Fibroblast of lung (primary cell): ENCODE measurements at places on chromosomes 11 and 22.

GRCh38 chr11:47599902-47600301 is 5.7 kb upstream of the C1QTNF4 start:
- no peak for DNase-seq

DNA sequence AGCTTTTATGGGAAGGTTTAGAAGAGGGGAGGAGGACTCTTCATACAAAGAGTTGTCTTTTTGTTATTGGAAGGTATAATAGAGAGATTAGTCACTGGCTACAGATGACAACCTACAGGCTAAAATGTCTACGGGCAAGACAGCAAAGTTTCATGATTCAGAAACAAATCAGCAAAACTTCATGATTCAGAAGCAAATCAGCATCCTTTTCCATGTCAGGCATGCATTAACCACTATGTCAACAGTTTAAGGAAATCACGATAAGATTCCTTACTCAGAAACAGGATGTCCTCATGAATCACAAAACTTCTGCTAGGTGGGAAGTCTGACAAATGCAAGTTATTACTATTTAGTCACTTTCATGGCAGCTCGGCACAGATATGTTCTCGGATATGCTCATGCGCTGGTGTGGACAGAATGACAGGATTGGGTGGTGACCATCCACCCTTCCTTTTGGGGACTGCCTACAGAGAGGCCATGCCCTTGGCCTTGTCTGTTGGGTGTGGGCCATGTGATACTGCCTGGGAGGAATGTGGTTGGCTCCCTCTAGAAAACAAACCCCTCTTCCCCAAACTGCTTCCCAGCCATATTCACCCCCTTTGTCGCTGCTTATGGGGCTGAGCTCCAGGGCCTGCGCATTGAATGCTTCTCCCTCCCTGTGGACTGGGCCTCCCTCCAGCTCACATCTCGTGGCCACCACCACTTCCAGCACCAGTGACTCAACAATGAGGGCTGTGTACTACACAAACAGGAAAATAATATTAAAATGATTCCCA is 10.1 kb downstream of the C11orf91 start:
- peak; percentile 93 for DNase-seq

DNA sequence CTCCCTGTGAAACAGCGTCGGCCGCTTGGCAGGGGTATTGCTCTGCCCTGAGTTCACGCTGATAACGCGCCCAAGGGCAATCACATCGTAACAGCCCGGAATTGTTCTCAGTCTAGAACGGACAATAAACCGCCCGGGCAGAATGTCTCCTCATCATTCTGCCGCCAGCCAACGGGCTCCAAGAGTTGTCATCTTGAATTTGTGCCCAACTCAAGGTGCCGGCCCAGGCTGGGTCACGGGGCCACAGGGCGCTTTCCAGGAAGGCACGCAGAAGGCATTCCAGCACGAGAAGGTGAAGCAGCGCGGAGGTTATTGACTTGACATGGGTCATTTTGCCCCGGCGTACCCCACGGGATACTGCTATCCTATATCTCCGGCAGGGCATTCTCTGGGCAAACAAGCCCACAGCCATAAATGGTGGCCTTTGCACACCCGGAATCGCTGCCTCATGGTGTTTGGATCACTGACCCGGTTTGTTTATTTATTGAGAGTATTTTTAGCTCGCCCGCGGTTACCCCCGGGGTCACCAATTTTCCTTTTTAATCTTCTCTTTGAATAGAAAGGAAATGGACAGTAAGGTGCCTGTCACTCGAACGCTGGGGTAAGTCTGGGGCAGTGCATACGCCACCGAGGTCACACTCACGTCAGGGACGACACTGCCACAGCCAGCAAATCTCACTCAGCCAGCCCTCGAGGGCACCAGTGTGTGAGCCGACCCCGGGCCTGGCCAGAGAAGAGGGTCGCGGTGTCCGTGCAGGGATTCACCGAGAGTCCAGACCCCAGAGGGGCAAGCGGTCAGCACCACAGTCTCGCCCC is 72.4 kb upstream of the FGF3 start:
- no peak for DNase-seq

- DNase-seq = no peak
Observed at GRCh38 chr11:18067372-18067771, 21.3 kb upstream of the TPH1 start.

DNA sequence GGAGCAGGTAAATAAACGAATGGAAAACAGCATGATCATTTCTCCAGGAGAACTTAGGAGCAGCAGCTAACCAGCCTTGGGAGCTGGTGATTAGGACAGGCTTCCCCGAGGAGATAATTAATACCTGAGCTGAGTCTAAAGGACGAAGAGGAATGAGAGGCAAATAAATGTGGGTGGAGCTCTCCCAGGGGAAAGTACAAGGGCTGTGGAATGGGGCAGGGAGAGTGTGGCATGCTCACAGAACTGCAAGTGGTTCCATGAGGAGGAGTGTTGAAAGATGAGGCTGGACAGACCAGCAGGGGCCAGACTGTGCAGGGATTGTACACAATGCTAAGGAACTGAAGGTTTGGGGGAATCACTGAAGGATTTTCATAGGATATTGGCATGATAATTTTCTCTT is 14.2 kb upstream of the TLCD5 start:
- no peak for DNase-seq

DNA sequence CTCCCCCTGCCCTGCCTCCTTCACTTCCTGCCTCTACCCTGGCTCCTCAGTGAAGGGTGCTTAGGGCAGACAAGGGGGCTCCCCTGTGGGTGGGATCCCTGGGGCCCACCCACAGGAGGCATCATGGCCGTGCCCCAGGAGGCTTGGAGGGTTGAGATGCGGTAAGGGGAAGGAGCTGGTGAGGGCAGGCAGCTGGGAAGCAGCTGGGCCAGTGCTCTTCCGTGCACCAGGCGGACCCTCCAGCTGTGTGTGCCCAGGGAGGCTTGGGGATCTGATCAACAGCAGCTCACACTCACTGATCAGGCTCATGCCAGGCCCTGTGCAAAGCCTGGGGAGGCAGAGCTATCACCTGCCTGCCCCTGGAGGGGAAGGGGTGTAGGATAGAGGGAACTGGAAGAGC is 59.3 kb upstream of the TTLL12 start:
- DNase-seq = no peak

GRCh38 chr11:85694385-85694980 is 8.5 kb upstream of the CCDC89 start:
- peak; percentile 50 for DNase-seq

DNA sequence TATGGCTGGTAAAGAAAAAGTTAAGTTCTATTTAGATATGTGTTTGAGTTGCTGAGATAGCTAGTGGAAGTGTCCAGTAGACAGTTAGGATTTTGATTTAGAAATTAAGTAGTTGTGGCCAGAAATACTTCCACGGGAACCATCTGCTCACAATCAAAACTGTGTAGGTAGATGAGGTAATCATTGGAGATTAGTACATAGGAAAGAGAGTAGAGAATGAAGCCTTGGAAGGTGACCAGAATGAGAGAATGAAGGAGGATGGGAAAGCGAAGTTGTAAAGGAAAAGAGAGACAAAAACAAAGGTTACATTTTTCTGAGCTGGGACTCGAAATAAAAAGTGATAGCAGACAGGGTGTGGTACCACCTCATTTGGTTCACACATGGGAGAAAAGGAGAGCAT is 296.9 kb upstream of the SORL1-AS1 start:
- no peak for DNase-seq

DNA sequence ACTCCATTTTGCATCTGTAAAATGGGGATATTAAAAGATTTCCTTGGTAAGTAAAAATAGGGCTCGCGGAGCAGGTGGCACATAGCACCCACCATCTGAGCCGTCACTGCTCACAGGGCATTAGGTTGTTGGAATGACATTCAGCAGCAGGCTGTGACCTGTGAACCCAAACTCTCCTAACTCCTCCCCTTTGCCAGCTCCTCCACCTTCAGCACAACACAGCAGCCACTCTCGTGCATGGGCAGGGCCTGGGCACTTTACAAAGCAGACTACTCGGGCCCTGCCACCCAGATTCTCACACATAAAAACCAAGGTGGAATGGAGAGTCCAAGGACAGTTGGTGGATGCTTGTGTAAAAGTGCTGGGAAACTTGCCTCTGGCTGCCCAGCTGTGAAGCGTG is 77.2 kb downstream of the FLI1 start:
- no peak for DNase-seq

DNA sequence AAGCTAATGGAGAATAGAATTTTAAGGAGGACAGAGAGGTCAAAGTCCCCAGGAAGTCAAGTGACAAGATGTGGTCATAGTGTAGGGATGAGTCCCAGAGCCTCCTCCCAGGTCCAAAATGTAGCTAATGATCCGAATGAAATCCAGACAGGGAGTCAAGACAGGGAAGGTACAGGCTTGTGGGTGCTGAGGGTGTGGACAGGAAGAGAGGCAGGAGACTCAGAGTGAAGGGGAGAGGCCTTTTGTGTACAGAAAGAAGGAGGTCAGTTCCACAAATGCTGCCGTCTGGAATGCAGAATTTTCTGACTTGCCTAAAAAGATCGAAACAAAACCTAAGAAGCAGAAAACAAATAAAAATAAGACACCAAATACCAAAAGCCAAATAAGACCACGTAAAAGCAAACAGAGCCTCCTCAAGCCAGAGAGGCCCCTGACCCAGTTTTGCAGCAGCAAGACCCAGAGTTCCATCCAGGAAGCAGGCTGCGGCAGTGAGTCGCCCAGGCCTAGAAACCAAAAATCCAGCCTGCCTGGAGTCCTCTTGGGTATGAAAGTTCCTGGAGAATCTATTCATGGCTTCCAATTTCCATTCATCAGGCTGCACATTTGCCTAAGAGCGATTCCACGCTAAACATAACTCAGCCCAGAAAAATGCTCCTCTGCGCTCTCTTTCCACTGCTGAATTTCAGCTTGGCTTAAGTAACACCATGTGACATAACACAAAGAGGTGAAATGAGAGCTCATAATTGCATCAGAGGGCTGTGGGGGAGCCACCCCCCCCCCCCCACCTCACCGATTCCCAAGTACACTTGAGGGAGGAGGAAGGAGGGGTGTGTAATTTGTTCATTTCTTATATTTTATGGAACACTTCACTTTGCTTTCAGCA is 71.2 kb downstream of the KIRREL3 start:
- DNase-seq = peak; percentile 94

- DNase-seq = peak; percentile 48
Observed at GRCh38 chr11:14308114-14308896, 50.7 kb downstream of the RRAS2 start.

DNA sequence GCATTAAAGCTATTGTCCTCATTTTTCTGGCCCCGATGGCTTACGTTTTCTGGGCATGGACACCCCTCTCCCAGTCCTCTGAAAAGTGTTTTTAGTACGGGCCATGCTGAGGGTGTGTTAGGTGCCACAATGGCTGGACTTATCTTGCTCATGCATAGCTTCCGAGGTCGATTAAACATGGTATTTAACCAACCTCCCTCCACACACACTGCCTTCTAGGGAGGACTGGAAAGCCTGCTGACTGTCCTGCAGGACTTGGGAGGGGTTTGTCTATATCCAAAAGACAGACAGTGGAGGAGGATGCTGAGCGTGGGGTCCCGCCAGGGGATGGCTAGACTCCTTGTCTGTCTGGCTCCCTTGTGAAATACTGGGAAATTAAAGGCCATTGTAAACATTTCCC is 95.3 kb downstream of the FBXO7 start:
- DNase-seq = no peak

- DNase-seq = no peak
Observed at GRCh38 chr11:104705490-104706190, 192.6 kb downstream of the CASP12 start.

- DNase-seq = peak; percentile 4
Observed at GRCh38 chr11:58525037-58525614, 17.2 kb upstream of the OR5B21 start.

DNA sequence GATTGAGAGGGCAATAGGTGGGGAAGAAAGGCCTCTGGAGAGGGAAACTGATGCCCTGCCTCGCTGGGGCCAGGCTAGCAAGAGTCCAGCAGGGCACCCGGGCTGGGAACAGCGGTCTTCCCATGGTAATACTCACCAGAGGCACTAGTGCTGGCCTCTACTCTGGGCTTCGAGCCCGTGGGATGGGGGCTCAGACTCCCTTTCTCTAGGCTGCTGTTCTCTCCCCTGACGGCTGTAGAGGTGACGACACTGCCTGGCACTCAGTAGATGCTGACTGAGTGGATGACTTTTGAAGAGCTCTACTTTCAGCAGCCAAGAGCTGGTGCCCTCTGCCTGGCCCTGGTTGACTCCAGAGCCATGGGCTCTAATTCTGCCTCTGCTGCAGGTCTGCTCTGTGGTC is 818 bp upstream of the C1QTNF4 start:
- no peak for DNase-seq

GRCh38 chr22:50044485-50045118 is 13.5 kb downstream of the TTLL8 start:
- DNase-seq = no peak

DNA sequence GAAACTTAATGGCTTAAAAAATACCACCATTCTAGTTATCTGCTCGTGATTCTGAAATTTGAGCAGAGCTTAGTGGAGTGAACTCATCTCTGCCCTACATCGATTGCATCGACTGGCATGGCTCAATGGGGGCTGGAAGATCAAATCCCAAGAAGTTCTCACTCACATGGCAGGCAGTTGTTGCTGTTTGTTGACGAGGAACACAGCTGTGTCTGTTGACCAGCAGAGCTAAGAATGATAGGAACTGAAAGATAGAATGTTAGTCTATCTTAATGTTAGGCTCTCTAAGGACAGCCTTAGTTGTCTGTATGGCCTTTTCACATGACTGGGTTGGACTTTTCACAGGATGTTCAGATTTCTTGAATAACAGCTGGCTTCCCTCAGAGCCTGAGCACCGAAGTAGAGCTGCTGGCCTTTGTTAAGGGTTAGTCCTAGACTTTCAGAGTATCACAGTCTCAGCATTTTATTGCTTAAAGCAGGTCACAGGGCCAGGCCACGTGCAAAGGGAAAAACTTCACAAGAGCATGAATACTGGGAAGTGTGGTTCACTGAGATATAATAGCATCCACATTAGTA is 31.6 kb upstream of the IZUMO1R start:
- DNase-seq = no peak

- DNase-seq = no peak
Observed at GRCh38 chr22:26437694-26438392, 8.8 kb downstream of the ASPHD2 start.

GRCh38 chr11:60455531-60456042 is at the start of gene MS4A1:
MS4A1 (plus strand) TSS chr11:60455847; CDS start chr11:60462375, 6,528 bp downstream.
- no peak for DNase-seq

DNA sequence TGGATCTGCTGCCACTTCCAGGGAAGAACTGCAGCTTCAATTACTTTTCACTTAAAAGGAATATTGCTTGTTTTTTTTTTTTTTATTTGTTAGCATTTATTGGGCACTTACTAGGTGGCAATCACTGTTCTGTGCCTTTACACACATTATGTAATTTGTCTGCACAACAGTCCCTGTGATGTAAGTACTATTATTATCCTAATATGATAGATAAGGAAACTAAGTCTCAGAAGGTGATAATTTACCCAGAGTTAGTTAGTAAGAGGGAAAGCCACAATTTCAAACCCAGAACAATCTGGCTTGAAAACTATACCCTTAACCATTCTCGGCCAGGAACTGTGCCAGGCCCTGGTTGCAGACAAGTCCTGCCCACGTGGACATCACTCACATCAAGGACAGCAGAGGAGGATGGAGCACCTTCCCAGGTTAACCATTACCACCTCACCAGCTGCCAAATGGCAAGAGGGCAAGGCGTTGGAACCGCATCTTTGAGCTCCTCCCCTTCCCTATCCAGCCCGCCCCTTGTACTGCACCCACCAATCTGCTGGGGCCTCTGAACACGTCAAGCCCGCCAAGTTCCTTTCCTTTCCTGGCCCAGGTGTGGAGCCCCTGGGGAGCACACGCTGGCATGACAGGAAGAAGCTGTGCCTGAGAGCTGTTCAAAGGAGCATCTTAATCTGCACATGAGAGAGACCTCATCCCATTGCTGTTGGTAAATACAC is 78.4 kb downstream of the NAV2 start:
- DNase-seq = no peak

- DNase-seq = no peak
Observed at GRCh38 chr11:34909955-34910354, 6.2 kb downstream of the APIP start.
